OCI-M1 (cell line): ENCODE measurements at places on chromosomes 3 and 15.

DNA sequence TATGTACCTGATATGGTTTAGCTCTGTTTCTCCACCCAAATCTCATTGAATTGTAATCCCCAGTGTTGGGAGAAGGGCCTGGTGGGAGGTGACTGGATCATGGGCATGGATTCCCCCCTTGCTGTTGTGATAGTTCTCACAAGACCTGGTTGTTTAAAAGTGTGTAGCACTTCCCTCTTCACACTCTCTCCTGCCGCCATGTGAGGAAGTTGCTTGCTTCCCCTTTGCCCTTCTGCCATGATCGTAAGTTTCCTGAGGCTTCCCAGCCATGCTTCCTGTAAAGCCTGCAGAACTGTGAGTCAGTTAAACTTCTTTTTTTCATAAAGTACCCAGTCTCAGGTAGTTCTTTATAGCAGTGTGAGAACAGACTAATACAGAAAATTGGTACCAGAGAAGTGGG, 93.1 kb downstream of the C3orf70 start:
- no peak for DNase-seq

DNA sequence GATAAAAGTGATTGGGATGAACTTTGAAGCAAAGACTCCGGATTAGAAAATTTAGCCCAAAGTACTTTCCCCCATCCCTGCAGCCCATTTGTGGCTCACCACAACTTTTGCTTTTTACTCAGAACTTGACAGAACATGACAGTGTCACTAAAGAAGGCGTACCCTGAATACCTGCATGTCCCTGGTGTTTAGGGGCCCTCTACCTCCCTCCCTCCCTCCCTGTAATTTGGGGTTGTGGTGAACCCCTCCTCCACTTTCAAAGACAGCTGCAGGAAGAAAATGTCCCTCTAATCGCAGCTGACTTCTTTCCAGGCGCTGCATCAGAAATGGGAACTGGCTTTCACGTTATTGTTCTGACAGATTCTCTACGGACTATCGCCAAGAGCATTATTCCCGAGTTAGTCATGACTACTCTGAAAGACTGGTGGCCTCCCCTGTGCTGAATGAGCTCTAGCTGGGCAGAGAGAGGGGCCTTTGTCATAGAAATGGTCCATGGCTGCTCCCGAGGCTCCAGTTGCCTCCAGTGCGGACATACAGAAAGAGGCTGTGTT, 93.2 kb upstream of the ARHGEF3 start:
- no peak for DNase-seq

DNA sequence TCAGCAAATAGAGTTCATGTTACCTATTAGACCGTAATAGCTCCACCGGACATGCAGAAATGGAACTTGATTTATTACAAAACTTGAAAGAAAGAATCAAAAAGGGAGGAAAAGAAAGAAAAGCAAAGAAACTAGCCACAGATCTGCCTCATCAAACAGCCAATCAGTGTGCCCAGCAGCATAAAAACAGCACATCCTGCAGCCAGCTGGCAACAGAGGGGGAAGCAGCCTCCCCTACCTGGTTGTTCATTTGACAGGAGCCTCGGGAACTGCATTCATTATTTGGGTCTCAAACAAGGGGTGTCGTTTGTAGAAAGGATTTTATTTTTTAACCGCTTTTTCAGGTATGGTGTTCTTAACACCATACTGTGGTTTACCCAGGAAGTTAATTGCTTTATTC, 181.5 kb upstream of the TOPAZ1 start:
- no peak for DNase-seq

- DNase-seq, result peak; percentile 39
These were observed 286.3 kb upstream of the ROBO2 start for GRCh38 chr3:76753599-76753998.

GRCh38 chr3:16884084-16884747, 539 bp upstream of the PLCL2 start:
- DNase-seq, result peak; percentile 50

GRCh38 chr3:169240786-169241486, 422.6 kb downstream of the MECOM start:
- no peak for DNase-seq

DNA sequence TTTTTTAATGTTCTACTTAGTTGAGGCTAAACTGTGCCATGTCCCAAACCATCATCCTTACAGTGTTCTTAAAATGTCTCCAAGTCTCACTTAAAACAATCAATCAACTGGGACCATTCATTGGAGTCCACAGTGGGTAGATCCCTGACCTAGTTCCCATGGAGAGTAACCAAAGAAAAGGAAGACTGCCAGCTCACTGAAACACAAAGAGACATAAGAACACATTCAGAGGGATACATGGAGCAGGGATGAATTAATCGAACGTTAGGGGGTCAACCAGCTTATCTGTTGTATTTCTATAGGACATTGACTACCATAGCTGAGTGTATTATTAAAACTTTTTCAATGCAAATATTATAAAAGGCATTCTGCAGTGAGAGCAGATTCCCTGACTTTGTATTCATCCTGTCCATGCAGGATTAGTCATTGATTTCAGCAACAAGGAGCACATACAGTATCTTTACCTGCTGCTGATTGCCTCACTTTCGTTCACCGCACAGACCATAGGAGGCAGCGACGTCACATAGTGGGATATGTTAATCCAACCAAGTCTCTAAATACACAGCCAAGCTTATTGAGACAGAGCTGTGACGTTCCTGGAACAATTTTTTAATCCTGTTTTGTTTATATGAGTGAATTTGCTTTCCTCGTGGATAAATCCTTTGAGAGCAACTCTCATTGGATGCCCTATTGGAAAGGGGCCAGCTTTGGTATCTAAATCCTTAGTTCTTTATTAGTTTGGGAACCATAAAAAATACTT, 364.9 kb upstream of the RBMS3 start:
- peak; percentile 23 for DNase-seq

DNA sequence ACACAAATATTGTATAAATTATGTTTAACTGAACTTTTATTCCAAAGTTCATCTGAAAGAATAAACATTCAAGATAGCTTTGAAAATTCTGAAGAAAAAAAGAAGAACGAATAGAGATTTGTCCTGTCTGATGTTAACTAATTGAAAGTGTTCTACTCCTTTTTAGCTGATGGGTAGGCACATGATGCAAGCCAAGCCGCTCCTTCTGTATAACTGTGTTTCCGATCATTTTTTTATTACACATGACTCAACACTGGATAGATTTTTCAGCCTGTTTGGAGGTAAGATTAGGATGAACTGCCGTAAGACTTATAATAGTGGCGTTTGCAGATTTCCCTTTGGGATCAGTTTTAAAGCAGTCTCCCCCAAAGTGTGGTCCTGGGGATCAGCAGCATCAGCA, 19.0 kb downstream of the NSUN3 start:
- no peak for DNase-seq

GRCh38 chr3:131386429-131387165, 5.0 kb downstream of the NUDT16 start:
- DNase-seq, result peak; percentile 91

DNA sequence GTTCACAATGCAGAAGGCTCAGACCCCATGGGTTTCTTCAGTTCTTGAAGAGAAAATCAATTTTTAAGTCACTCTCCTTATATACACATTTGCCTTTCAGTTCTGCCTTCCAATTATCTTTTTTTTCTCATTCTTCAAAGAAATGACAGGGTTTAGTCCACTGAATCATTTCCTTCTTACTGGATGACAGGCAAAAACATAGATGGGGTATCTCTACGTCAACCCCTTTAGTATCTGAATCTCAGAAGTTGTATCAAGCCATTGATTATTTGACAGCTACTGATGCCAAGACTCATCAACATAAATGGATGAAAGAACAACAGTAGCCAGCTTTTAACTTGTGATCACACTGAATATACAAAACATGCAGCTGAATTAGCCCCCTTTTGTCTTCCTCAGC, 6.5 kb downstream of the ATOSA start:
- DNase-seq, result no peak

DNA sequence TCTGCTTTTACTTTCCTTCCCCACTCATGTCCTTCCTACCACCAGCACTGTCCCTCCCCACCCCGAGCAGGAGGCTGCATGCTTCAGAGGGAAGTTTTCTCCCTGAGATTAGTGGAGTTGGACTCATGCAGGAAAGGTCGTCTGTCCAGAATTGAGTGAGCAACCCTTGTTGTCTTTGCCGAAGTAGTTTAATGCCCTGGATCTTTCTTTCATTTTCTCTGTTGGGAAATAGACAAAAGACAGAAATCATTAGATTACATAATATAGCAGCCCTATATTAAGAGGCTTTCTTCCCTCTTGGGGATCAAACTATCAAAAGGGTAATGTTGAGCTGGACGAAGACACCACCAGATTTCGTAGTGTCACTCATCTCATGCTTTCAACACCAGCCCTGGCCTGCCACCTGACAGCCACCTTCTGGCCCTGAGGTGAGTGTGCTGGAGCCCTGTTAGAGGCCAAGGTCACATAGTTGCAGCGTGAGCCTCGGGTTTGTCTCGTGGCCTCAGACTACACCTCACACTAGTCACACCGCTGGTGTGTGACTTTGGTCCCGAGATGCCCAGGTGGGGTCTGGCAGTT, 231.0 kb downstream of the ITPR1 start:
- DNase-seq, result no peak

DNA sequence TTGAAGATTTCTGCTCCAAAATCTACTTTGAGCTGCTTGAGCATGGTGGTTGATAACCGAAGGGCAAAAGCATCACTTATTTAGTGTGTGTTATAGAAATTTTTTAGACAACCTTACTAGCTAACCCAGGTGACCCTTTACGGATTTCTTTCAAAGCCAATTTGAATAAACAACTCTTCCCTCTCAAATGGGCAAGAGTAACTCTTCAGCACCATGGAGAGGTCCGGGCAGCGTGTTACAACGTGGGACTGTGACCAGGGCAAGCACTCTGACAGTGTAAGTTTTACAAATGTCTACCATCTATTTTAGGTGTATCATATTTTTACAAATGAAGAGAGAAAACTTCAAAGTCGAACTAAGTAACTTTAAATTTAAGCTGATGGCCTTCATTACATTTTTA, 471.8 kb downstream of the MFSD1 start:
- DNase-seq, result peak; percentile 46

GRCh38 chr15:36671017-36671416, 91.6 kb downstream of the CDIN1 start:
- no peak for DNase-seq

DNA sequence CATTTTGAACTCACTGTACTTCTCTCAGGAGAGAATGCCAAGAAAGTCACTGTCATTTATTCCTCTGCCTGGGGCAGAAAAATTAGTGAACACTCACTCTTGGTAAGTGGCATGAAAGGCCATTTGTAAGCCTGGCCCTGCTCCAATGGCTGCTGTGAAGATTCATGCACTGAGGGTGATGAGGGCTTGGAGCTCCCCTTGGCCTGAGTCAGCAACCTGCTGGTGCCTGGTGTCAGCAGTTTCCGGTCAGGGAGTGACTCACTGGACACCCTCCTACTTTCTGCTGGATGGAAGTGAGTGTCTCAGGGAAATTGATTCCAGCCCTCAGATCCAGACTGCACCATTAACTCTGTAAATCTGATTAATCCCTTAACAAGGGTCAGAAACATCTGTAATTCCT, 37.6 kb downstream of the TRA2B start:
- DNase-seq, result peak; percentile 12

GRCh38 chr15:101128221-101129015, 123.4 kb downstream of the CHSY1 start:
- DNase-seq, result no peak

GRCh38 chr3:35602395-35602936, 36.9 kb upstream of the ARPP21 start:
- DNase-seq, result no peak
